Activated T-cell treated with anti-CD3 and anti-CD28 coated beads for 1 hour (primary cell): ENCODE measurements at places on chromosomes 6 and 20.

- no peak for DNase-seq
Measured at GRCh38 chr6:120899932-120900331, 434.3 kb downstream of the TBC1D32 start.

DNA sequence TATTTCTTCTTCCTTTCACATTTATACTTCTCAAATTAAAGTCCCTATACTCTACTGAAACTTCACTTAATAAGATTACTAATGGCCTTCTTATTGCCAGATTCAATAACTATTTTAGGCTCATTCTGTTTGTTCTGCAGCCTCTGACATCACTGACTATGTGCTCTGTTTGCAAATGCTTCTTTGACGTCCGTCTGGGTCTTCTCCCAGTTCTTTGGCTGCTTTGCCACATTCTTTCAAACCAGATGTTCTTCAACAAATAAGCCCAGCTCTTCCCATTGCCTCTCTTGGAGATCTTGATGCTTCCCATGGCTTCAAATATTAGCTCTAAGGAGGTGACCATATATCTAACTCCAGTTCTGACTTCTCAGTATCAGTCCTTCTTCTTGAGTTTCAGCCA lies 117.4 kb downstream of the BTBD9 start:
- no peak for DNase-seq

DNA sequence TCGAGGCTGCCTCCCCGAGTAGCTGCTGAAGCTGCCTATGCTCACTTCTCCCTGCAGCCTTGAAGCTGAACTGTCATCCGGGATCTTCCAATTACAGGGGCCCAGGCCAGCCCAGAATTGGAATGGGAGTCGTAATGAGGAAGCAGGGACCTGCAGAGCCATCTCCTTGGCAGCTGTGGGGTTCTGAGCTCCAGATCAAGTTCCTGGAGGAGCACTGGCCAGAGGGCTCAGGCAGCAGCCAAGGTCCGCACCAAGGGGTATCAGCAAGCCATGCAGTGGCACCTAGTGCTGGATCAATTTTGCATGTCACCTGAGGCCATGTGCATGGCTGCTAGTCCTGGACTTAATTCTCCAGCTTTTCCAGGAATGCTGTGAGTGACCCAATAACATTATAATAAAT lies 163.2 kb upstream of the TSHZ2 start:
- DNase-seq: no peak

DNA sequence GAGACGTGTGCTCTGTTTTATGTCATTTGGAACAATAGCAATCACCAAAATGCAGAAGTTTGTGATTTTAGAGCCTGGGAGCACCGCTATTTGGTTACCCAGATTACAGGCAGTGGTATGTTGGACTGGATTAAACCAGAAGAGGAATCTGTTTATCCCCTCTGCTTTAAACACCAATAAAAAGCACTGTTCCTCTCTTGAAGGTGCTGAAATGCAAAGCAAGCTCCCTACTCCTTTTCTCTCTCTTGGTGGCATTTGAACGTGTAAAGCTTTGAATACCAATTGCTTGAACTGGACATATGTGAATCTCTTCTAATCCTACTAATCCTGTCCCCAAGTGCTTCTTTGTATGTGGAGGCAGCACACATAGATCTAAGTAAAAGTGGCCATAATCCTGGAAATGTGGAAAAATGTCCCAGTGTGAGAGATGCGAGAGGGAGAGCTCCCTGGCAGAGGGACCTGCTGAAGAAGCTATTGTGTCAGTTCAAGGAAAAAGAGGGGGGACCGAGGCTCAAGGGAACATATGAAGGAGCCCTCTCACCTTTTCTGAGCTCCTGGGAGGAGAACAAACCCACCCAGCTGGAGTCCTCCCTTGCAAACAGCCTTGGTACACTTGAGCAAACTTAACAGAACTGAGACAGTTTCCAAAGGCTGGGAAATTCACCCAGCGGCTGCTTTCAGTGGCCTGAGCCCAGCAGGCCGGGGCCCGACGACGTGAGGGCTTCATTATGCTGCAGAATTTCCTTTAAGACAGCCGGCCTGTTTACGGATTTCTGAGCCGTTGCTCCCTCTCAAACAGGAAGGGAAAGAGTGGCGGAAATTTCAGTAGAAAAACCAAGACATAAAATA lies 18.8 kb upstream of the OLIG3 start:
- DNase-seq: no peak

DNA sequence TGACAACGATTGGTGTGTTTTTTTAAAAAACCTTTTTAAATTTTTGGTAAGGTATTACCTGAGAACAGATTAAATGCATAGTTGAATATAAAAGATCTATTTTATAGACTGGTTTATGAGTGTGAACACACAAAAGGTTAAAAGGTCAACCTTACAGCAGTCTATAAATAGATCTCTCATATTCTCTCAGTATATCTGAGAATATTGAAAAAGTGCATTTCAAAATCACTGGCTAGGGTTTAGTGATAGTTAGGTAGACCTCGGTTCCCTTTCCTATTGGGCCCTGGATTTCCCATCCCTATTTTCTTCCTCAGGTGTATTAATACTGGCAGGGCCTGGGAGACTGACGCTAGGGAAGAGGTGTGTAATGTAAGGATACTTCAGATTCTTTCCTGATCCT lies 723 bp upstream of the ZNF451 start:
- no peak for DNase-seq

GRCh38 chr20:35539756-35540212 lies 2.1 kb upstream of the ERGIC3 start:
- no peak for DNase-seq
